Fibroblast of skin of abdomen (primary cell): ENCODE measurements at places on chromosomes 1 and 21.

DNA sequence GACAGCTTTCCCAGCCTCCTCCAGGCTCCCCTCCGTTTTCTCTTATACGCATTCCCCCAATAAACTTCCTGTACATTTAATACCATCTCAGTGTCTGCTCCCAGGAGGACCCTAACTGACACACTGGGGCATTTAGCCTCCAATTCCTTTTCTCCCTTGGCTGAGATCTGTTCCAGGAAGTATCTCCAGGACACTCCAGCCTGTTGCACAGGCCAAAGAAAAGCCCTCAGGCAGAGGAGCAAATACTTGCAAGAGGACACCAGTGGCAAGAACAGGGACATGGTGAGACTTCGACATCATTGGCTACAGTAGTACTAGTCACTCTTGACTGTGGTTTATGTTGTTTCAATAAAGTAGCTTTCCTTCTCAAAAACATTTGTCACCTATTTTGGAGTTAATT lies 4.7 kb upstream of the SYNJ1 start:
- DNase-seq, result no peak

DNA sequence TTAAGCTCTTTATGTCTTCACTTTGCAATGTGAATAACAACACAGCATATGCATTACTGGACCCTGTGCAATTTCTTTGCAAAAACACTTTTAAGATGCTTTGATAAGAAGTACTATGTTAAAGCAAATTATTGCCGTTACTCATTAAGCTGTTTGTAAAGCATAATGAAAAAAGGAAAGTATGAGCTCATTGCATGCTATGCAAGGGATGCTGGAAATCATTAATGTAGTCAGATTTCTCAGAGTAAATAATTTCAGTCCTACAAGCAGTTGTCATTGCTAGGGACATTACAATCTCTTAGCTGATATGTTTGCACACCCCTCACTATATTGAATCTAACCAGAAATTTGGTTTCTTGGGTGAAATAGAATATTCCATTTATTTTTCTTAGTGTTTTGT lies 982.5 kb upstream of the ADGRL2 start:
- no peak for DNase-seq

DNA sequence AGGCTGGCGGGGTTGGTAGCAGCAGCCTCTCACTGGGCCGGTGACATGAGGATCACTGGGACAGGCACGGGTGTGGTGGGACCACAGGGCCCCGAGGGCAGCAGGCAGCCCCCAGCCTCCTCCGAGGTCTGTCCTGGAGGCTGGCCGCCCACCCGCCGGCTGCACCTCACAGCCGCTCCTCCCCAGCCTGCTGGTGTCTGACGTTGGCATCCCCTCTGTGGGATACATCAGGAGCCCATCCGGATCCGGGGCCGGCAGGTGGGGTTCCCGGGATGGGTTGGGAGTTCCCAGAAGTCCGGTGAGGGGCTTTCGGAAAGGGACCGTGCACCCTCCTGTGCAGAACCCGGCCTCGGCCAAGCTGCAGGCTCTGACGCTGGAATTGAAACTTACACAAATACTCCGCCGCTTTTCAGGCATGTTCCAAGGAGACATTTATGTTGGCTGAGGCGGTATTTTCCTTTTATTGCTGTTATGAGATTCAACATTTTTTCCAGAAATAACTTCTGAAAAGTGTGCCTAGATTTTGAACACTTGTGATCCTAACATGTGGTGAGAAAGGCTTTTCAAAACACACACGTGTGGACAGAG lies 142.1 kb upstream of the ARHGEF16 start:
- no peak for DNase-seq

- no peak for DNase-seq
These were observed 53.5 kb downstream of the SYT6 start for GRCh38 chr1:114100148-114100547.

DNA sequence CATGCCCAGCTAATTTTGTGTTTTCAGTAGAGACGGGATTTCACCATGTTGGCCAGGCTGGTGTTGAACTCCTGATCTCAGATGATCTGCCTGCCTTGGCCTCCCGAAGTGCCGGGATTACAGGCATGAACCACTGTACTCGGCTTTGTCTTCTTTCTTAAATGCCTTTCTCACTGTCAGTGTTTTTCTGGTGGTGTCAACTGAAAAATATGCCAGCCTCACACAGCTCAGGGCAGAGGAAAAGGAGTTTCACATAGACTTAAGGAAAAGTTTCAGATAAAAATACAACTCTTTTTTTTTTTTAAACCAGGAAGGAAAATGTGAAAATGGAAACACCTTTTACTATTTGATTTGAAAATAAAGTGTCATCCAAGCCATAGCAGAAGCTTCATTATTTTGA lies 4.6 kb upstream of the MAB21L3 start:
- DNase-seq, result no peak

DNA sequence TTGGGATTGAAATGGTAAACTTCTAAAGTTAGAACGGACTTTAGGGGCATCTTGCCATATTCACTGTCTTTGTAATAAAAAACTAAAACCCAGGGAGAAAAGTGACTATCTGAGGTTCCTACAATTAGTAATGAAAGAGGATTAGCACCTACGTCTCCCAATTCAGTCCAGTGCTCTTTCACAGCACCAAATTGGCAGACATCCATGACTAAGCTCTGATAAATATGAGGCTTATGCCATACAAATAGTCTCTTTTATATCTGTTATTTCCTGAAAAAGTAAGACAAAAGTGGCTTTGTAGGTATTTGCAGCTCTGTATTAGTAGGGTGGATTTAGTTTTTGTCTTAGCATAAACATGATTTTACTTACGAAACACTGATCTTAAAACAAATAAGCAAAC lies 315.0 kb upstream of the NRIP1 start:
- no peak for DNase-seq
